NCI-H774 (cell line): ENCODE measurements at places on chromosomes 4 and X.

DNA sequence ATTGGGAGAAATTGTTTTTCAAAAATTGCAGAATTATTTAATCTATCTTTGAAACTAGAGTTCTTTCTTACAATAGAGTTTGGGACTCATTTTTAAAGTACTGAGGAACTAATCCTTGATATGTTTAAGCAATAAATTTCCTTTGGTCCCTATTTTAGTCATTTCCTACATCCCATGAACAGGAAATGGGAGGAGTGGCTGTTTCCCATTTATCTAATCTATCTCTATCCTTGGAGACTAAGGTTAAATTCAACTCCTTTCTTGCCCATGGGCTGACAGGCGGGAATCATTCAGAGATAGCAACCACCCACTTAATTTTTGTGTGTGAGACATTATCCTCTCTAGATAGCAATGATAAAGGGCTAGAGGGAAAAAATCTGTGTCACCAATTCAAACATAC, 131.6 kb upstream of the EMCN start:
- no peak for DNase-seq

DNA sequence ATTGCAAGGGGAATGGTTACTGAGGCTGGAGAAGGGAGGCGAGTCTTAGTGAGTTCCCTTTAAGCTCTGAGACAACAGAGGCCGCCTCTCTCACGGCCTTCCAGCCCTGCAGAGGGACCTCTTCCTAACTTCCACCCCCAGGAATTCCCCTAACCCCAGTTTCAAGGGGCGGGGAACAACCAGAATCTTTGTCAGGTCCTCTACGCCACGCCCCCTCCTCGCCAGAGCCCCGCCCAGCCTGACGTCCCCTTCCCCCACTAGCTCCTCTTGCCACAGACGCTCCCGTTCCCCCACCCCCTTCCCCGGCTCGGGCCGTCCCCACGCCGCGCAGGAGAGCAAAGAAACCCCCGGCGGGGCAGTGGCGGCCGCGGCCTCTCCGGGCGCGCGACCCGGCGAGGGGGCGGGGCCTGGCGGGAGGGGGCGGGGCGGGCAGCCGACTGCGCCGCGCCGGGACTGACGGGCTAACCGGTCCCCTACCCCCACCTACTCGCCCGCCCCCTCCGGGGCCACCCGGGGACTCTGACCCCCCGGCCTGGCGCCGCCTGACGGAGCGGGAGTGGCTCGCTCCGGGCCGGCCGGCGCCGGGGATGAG, 12.3 kb upstream of the TMEM156 start:
- DNase-seq = peak; percentile 77

- no peak for DNase-seq
Observed at GRCh38 chrX:46812445-46812844, 24.4 kb upstream of the RP2 start.

DNA sequence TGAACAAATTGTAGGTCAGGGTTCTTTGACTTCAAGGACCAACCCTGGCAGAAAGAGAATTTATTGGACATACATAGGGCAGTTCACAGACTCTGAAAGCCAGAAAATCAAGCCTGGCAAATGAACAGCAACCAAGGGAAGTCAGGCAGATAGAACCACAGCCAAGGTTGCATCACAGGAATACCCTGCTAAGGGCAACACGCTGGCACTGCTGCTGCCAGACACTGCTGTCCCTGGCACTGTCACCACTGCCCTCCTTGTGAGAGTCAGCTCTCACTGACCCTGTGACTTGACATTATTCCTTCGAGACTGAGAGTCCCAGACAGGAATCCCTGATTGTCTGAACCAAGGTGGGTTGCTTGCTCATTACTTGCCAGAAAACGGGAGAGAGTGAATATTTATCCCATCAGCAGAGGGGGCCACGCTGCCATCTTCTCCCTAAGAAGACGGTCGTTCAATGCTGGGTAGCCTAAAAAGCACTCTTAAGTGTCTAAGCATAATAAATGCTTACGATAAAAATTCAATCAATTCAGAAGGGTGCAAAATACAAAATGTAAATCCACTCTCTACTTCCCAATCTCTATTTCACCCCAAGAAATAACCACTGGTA, 23.2 kb upstream of the PTTG2 start:
- DNase-seq = no peak

DNA sequence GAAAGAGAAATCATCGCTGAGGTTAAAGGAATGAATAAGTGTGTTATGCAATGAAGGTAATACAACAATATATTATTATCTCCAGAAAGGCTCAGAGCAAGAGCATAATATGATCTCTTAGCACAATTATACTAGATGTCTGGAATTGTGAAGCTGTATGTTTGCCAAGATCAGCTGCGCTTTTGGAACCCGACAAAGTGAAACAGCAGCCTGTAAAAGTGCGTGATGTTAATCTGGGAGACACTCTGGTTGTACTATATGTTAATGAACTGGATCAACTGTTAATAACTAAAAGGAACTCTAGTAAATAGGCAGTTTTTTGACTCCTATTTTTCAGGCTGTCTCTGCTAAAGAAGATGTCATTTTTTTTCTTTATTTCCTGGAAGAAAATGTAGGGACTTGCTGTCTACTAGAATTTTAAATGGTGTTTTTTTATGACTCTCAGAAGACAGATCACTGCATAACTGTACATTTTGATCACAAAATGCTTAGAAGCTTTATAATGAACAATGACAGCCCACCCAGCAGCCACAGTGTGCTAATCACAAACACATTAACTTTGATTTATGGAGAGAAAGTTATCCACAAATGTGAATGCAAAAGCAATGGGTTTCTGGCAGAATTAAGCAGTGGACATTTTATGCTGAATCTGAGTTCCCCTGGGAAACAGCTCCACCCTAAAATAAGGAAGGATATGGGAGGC, 50.2 kb downstream of the UGT2B28 start:
- DNase-seq = no peak

- DNase-seq = no peak
Observed at GRCh38 chr4:1711571-1712215, 426 bp downstream of the SLBP start.

DNA sequence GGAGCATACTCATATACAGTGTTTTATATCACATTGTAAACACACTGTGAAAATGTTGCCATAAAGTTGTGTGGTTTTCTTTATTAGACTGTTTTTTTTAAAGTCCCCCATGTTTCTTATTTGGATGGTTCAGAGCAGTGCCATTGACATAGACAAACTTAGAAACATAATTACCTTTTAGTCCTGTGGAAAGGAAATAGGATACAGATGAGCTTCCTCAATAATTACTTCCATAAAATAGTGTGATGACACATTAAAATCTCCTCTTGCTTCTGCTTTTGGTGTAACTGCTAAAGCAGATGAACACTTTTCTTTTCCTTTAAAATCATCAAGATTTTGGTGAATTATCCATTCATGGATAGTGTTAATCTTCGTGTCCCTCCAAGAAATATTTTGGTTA, 52.9 kb upstream of the LIMCH1 start:
- no peak for DNase-seq

GRCh38 chr4:37481547-37482122, 204.5 kb downstream of the RELL1 start:
- DNase-seq = no peak

GRCh38 chr4:83012200-83012686, 1.6 kb upstream of the LIN54 start:
- no peak for DNase-seq

DNA sequence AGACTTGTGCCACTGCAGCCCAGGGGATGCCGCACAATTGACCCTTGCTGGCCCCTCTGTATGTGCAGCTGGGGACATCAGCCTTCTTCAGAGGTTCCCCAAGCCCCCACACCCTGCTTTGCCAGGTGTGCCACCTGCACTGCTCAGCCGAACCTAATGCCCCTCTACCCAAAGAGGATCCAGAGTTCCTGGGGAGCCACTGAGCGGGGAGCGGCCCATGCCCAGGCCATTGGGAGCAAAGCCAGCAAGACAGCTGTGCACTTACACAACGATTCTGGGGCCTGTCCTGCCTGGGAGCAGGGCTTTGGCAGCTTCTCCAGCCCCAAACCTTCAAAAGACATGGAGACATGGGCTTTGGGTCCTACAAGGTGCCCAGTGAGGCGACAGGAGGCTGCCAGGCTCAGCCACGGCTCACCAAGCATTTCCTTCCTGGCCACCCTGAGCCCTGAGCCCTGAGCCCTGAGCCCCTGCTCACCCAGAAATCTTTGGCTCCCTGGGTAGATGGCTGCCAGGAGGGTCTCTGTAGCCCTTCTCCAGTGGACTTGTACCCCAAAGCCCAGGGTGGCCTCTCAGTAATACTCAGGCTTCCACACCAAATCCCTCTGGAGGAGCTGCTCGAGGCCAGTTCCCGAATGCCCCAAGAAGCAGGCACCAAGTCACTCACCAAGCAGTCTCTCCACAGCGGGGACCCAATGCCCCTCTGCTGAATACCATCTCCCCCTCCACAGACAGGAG, 13.0 kb downstream of the PNMA6E start:
- DNase-seq = no peak

- no peak for DNase-seq
Observed at GRCh38 chr4:102501447-102501696, 213 bp downstream of the NFKB1 start.

GRCh38 chr4:113383111-113383785, 333.8 kb downstream of the ANK2 start:
- no peak for DNase-seq

- DNase-seq = no peak
Observed at GRCh38 chrX:333611-334311, 15.2 kb upstream of the GTPBP6 start.

DNA sequence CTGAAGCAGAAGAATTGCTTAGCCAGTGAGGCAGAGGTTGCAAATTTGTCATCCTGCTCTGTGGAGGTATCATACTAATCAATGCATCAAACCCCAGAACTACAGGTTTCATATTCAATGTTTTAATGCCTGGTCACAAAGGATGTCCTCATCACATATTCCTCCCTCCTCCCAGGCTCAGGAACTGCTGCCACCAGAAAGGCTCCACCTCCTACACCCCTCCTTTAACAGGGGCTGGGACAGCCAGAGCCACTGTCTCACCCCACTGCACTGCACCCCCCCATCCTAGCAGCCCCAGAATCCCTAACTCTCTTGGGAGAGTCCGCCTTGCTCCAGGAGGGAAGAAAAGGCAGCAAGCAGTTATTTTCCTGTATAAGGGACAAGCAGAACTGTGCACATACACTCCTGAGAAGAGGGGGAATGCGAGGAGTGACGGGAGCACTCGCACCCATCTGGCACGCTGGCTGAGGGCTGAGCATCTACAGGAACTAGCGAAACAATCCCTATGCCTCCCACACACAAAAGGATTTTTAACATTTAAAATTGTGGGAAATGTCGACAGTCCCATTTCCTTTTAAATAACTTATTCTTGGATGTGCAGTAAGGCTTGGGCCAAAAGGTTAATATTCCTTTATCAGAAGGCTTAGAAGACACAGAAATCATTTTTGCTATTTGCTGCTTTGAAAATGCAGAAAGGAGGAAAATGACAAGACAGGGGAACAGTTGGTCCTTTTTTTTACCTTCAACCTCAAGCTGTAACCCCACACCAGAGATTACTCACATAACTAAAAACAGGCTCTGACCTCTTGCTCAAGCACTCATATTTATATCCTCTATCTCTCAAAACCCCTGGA, 27.8 kb downstream of the CD99L2 start:
- DNase-seq = no peak

DNA sequence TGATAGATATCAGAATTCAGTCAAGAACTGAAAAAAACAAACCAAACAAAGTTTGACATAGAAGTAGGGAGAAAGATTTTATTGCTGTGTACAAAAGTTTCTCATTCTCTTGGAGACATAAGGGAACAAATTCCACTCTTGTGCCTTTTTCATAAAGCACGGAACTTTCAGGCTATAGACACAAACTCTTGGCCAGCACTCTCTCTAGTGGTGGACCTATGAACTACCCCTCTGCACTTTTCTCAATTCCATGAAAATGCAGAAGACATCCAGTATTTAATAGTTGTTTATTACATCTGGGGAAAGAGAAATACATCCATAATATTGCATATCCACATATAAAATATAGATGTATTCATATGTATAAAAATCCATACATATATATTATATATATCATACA, 291.6 kb upstream of the HS3ST1 start:
- peak; percentile 9 for DNase-seq

GRCh38 chrX:55167124-55167803, 52.9 kb upstream of the PAGE5 start:
- no peak for DNase-seq

- no peak for DNase-seq
Observed at GRCh38 chrX:109911046-109911445, 91.9 kb upstream of the TMEM164 start.
